Activated effector memory CD4-positive, alpha-beta T cell treated with Interleukin-2 at 50 U/mL for 16 hours (primary cell): ENCODE measurements at places on chromosomes 2 and 18.
A peak's percentile ranks its signal among the peaks of the same experiment; 100 is the strongest.

DNA sequence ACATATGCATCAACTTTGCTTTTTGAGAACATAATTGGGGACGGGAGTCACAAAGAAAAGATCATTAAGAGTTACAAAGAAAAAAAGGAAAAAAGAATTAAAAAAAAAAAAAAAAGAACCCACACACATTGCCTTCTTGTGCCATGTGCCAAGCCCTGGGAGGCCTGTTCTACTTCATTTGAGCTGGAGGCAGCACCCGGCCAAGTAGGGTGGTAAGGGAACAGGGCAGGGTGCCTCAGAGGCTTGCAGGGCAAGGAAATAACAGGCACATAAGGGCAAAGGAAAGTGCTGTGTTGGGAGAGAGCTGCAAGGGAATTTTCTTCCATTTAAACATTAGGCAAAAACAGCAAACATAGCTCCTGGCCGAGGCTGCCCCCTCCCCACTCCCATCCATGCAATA, 418.0 kb downstream of the TMEM182 start:
- no peak for DNase-seq

GRCh38 chr2:100004348-100004884, 138.0 kb downstream of the AFF3 start:
- DNase-seq, result no peak

GRCh38 chr2:207865210-207865609, 95.5 kb upstream of the FZD5 start:
- no peak for DNase-seq

- peak; percentile 76 for DNase-seq
These were observed 181.4 kb downstream of the SMAD2 start for GRCh38 chr18:47748847-47749599.

DNA sequence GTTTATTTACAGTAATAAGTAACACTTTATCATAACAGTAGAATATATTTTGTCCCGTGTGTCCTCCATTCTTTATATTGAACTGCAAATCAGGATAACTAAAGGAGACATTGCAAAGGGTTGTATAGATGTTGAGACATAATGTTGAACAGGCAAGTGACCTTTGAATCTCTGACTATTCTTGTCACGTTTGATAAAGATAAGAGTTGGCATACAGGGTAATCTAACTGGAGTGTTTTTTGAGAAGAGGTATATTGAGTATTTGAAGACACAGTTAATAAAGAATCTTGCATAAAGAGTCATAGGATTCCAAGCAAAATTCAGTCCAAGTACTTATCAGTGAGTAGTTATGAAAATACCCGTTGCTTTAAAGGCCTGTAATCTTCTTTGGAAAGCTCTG, 21.7 kb downstream of the CCDC195 start:
- no peak for DNase-seq

DNA sequence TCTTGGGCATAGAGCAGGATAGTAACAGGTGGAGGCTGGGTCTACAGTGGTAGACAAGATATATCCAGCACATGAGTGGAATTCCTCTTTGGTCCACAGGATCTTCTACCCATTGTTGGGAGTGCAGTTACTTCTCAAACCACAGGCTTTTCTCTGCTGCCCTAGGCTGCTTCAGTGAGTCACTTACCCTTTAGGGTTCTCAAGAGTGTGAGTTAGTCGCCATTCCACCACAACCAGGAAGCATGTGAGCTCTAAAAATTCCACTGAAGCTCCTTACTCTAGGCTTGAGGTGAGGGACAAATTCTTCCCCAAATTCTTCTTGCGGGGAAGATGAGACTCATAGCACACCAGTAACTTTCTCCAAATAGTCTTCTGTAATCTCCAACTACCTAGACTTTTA, 189.4 kb downstream of the PLCL1 start:
- no peak for DNase-seq
